Endothelial cell (in vitro differentiated cells): ENCODE measurements at places on chromosomes 3 and 15. TPM values are rescaled to one million over a fixed set of nuclear protein-coding genes. Genes with fewer than 3 reads are reported as not detected.

DNA sequence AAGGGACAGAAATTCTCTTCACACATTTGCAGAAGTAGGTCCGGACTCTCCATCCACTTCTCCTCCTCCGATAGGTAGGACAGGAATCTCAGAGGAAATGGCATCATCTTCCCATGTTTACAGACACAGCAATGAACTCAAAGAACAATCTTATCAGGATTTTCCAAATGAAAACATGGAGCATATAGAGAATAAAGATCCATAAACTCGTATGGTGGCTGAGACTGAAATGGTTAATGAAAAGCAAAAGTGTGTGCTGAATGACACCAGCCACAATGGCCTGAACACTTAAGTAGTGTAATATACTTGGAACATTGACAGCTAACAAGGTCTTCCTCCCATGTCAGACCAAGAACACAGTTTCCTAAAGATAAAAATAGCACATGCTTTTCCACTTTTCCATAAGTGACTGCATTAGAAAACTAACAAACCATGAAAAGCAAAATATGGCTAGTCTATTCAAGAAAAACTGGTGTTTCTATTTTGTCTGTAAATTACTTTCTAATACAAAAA, 5.8 kb downstream of the CCRL2 start:
- H3K27me3 ChIP-seq, result peaks cover 1% of the 10 kb centered on the region
- H3K4me3 ChIP-seq, result no peak overlapping the region
- peaks cover 29% of the 10 kb centered on the region for H3K4me1 ChIP-seq
- no peak overlapping the region for H3K27ac ChIP-seq

Gene ALG1L2
- total RNA-seq, result 4.4 TPM

- H3K27ac ChIP-seq, result no peak overlapping the region
- no peaks in the 10 kb centered on the region for H3K36me3 ChIP-seq
- H3K4me3 ChIP-seq, result peak overlapping the region; percentile 81
- peak; percentile 44 for DNase-seq
- H3K27me3 ChIP-seq, result peaks cover 13% of the 10 kb centered on the region
Observed at GRCh38 chr3:53845103-53845880, 927 bp downstream of the CHDH start.

- no peak overlapping the region for H3K27ac ChIP-seq
- peaks cover 13% of the 10 kb centered on the region for H3K4me1 ChIP-seq
- H3K27me3 ChIP-seq, result no peaks in the 10 kb centered on the region
- no peak overlapping the region for H3K4me3 ChIP-seq
- H3K36me3 ChIP-seq, result no peaks in the 10 kb centered on the region
Observed at GRCh38 chr3:115832265-115832664, 209.0 kb downstream of the GAP43 start.

Gene C2CD4A
- total RNA-seq, result 0.18 TPM

DNA sequence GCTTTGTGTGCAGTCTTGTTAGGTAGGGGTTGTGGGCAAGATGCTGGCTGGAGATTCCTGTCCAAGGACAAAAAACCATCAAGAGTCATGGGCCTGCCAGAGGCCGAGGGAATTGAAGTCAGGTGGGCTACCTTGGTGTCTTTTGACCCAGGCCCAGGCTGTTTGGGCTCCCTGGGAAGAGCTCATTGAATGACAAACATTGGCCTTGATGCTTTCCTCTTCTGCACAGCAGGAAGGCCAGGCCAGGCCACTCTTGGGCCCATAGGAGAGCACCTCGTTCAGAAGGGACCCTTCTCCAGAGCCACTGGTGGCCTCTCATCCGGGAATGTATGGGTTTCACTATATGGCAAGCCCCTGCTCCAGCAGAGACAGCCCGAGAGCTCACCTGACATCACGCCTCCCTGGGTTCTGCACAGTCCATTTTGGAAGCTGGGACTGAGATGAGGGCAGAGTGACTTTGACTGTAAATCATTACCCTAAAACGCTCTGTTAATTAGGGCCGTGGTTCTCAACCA, 169.1 kb downstream of the NSMCE3 start:
- H3K36me3 ChIP-seq, result peaks cover 15% of the 10 kb centered on the region
- DNase-seq, result no peak
- H3K4me3 ChIP-seq, result no peak overlapping the region
- peaks cover 9% of the 10 kb centered on the region for H3K27me3 ChIP-seq
- H3K4me1 ChIP-seq, result no peaks in the 10 kb centered on the region

Gene PLA2G4D
- not detected for total RNA-seq

Gene ZNF80
- not detected for total RNA-seq

DNA sequence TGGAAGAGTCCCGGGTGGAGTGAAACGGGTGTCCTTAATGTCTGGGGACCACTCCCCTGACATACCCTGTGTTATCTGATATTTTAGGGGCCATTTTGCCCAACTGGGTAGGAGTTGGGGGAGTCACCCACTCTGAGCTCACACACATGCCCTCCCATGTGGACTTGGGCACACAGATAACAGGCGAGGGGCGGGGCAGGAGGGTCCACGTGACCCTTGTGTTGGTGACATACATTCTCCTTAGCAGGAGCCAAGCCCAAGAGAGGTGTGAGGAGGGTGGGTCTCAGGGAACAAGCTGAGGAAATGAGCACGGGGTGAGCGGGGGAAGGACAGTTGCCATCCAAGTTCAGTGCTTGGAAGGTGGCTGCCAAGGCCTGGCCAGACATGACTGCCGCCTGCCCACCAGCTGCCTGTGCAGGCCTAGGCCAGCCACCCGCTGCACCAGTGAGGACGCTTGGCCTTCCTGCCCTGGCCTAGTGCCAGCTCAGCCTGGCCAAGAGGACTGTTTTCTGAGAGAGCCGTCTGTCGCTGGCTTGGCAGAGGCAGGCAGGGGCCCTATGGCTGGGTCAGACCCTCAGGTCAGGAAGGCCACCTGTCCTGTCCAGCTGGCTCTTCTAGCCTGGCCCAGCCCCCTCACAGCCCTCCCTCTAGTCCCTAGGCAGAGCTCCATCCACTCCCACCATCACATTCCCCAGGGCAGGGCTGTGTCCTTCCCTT, 31.3 kb upstream of the TMEM115 start:
- H3K27me3 ChIP-seq, result peaks cover 2% of the 10 kb centered on the region
- DNase-seq, result no peak
- peaks cover 4% of the 10 kb centered on the region for H3K36me3 ChIP-seq
- H3K27ac ChIP-seq, result no peak overlapping the region
- no peak overlapping the region for H3K4me3 ChIP-seq

DNA sequence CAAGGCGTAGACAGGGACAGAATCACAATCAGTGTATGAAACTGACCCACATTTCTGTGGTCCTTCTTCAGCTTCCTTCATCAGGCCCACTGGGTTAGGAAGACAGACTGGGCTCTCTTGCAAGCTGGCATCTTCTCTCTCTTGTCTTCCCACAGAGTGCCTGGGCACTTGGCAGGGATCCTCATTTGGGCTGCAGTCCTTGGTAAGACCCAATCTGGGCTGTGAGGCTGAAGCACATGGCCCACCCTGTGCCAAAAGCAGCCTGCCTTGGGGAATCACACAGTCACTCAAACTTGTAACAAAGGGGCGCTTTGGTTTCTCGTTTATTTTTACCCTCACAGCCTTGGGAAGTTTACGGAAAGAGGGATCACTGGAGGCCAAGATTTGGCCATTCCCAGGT, 8.2 kb upstream of the EPHB3 start:
- H3K4me1 ChIP-seq, result peaks cover 12% of the 10 kb centered on the region
- H3K27ac ChIP-seq, result no peak overlapping the region
- H3K27me3 ChIP-seq, result peaks cover 3% of the 10 kb centered on the region

Gene PLSCR2
- not detected for total RNA-seq

DNA sequence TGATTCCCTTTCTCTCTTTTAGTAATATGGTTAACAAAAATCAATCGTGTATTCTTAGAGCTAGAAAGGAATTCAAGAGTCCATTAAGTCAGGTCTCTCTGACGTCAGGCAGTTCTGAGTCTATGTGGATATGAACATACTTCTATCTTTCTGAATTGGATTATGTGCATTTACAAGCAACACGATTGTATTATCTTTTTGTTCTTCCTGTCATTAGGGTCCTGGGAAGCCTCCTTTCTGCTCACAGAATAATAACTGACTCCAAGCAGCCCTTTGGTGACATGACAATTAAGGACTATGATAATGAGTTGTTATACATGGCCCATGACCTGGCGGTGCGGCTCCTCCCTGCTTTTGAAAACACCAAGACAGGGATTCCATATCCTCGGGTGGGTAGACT, 14.0 kb downstream of the EDEM1 start:
- H3K27me3 ChIP-seq, result peaks cover 1% of the 10 kb centered on the region
- H3K27ac ChIP-seq, result no peak overlapping the region
- DNase-seq, result no peak

GRCh38 chr15:29636140-29636539, 186.1 kb downstream of the TJP1 start:
- DNase-seq, result no peak
- peaks cover 4% of the 10 kb centered on the region for H3K36me3 ChIP-seq
- no peaks in the 10 kb centered on the region for H3K27me3 ChIP-seq
- H3K4me1 ChIP-seq, result no peaks in the 10 kb centered on the region
- no peak overlapping the region for H3K27ac ChIP-seq

GRCh38 chr3:124976383-124976782, 41.8 kb upstream of the MUC13 start:
- H3K27ac ChIP-seq, result no peak overlapping the region
- DNase-seq, result no peak
- H3K36me3 ChIP-seq, result peaks cover 8% of the 10 kb centered on the region
- H3K4me1 ChIP-seq, result peaks cover 23% of the 10 kb centered on the region
- no peak overlapping the region for H3K4me3 ChIP-seq

DNA sequence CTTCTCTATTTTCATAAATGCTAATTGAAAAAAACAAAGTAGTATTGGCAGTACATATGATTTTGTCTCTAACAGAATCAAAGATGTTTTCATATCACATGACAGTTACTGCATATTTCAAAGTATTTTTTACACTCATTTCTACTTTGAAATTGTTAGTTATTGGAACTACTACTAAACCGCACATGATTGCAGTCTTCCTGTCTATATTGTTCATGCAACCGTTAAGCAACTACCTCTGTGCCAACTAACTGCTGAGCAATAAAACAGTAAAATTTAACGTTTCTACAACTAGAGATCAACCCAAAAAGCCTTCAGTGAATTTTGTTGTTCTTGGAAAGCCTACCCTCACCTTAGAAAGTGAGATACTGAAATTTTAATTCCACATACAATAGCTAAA, 64.2 kb downstream of the DMXL2 start:
- H3K4me1 ChIP-seq, result no peaks in the 10 kb centered on the region
- no peaks in the 10 kb centered on the region for H3K36me3 ChIP-seq
- H3K27ac ChIP-seq, result no peak overlapping the region
- no peak overlapping the region for H3K4me3 ChIP-seq
- no peak for DNase-seq
- no peaks in the 10 kb centered on the region for H3K27me3 ChIP-seq

DNA sequence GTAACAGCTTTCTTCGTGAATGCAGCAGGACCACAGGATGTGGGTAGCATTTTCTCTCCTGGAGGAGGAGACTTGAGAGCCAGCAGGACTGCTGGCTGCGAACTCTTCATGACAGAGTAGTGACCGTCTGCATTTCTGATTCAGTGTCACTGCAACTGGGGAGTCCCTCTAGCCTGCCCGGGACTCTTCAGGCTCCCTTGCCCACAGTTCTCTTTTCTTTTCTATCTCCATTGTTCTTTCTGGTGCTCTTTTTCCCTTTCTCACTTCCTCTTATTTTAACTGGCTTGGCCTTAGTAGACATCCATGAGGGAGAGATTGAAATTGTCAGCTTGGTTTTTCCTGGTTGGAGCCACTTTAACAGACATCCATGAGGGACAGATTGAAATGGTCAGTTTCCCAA, 49.9 kb upstream of the P2RY1 start:
- no peak for DNase-seq
- H3K4me1 ChIP-seq, result no peaks in the 10 kb centered on the region
- H3K4me3 ChIP-seq, result no peak overlapping the region

DNA sequence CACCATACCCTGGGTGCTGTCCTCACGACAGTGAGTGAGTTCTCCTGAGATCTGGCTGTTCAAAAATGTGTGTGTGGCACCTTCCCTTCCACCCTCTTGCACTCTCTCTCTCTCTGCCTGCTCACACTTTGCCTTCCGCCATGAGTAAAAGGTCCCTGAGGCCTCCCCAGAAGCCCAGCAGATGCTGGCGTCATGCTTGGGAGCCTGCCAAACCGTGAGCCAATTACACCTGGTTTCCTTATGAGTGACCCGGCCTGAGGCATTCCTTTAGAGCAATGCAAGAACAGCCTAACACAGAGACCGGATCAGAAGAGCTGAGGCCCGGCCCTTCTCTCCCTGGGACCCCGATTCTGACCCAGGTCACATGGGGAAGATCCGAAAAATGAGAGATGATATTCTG, 15.4 kb downstream of the TMEM44 start:
- DNase-seq, result no peak
- H3K27me3 ChIP-seq, result peaks cover 4% of the 10 kb centered on the region
- H3K36me3 ChIP-seq, result peaks cover 22% of the 10 kb centered on the region
- H3K4me1 ChIP-seq, result no peaks in the 10 kb centered on the region

GRCh38 chr3:153628591-153628990, 466.6 kb downstream of the RAP2B start:
- H3K27ac ChIP-seq, result peak overlapping the region; percentile 93
- peaks cover 51% of the 10 kb centered on the region for H3K4me1 ChIP-seq
- peaks cover 5% of the 10 kb centered on the region for H3K27me3 ChIP-seq
- peak; percentile 6 for DNase-seq

GRCh38 chr15:77969055-77969454, 108.5 kb downstream of the TBC1D2B start:
- no peak overlapping the region for H3K27ac ChIP-seq
- no peaks in the 10 kb centered on the region for H3K36me3 ChIP-seq
- H3K4me1 ChIP-seq, result no peaks in the 10 kb centered on the region
- DNase-seq, result no peak
- peaks cover 3% of the 10 kb centered on the region for H3K27me3 ChIP-seq
- no peak overlapping the region for H3K4me3 ChIP-seq

- peaks cover 78% of the 10 kb centered on the region for H3K4me1 ChIP-seq
- no peak overlapping the region for H3K27ac ChIP-seq
- DNase-seq, result no peak
Observed at GRCh38 chr3:10315771-10316344, 5.1 kb downstream of the SEC13 start.

- H3K4me3 ChIP-seq, result no peak overlapping the region
- peaks cover 4% of the 10 kb centered on the region for H3K27me3 ChIP-seq
- H3K4me1 ChIP-seq, result peaks cover 76% of the 10 kb centered on the region
- no peak for DNase-seq
- peak overlapping the region; percentile 82 for H3K27ac ChIP-seq
Observed at GRCh38 chr3:30657914-30658313, 51.5 kb downstream of the TGFBR2 start.

Gene FAM162A
- 22.5 TPM for total RNA-seq

Gene MYEF2
- 45.9 TPM for total RNA-seq

GRCh38 chr15:67501177-67501835, 19.6 kb upstream of the C15orf61 start:
- peak overlapping the region; percentile 2 for H3K27ac ChIP-seq
- peaks cover 9% of the 10 kb centered on the region for H3K4me1 ChIP-seq
- H3K4me3 ChIP-seq, result no peak overlapping the region
- no peak for DNase-seq
- no peaks in the 10 kb centered on the region for H3K27me3 ChIP-seq

Gene MANF
- total RNA-seq, result 131 TPM

GRCh38 chr3:72214066-72214951, 429.4 kb upstream of the PROK2 start:
- no peak overlapping the region for H3K27ac ChIP-seq
- H3K27me3 ChIP-seq, result peaks cover 3% of the 10 kb centered on the region
- H3K36me3 ChIP-seq, result no peaks in the 10 kb centered on the region
- no peak overlapping the region for H3K4me3 ChIP-seq
- DNase-seq, result no peak

Gene MCCC1
- total RNA-seq, result 19.8 TPM

- peaks cover 4% of the 10 kb centered on the region for H3K4me1 ChIP-seq
- DNase-seq, result no peak
- H3K27me3 ChIP-seq, result no peaks in the 10 kb centered on the region
- no peaks in the 10 kb centered on the region for H3K36me3 ChIP-seq
Observed at GRCh38 chr3:63724987-63725386, 72.5 kb downstream of the SNTN start.
